ENCODE measurements at places on chromosomes 11 and 22. TPM values are rescaled to one million over a fixed set of nuclear protein-coding genes. Genes with fewer than 3 reads are reported as not detected.

GRCh38 chr11:27718346-27718862 is 18.1 kb upstream of the BDNF start:
- DNase-seq = peak; percentile 10

The SAA4 gene
- not detected for polyA plus RNA-seq

The VSIG2 gene
- 5.0 TPM for polyA plus RNA-seq

GRCh38 chr11:73009972-73010371 is 132.1 kb downstream of the FCHSD2 start:
- DNase-seq = no peak

- no peak for DNase-seq
Observed at GRCh38 chr11:132008226-132008625, 637.8 kb downstream of the NTM start.

DNA sequence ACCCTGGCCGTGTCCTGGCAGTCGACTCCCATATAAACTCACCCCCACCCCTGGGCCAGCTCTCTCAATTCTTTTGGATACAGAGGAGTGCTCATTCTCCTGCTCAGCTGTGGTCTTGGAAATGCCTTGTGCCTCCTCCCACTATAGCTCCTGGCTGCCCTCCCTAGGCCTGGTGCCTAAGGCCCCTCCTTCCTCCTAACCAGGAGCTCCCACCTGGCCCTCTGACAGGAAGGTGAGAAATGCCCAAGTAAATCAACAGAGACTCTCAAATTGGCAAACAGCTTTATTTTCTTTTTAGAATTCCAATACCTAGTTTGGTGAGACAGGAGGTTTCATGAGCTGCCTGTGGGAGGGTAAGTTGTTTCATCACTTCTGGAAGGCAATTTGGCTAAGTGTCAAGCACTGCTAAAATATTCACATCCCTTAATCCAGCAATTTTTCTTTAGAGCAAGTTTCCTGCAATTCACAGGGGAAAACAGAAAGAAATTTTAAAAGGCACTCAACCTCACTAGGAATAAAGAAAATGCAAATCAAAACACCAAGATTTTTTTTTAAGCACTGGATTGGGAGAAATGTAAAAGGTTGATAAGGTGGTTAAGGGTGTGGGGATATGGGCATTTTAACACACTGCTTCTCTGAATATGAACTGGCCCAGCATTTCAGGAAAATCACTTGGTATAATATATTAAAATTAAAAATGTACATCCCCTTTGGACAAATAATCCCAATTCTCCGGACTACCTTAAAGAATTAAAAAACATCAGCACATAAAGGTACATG is 209.7 kb upstream of the ARHGAP20 start:
- DNase-seq = no peak

GRCh38 chr11:75319035-75319877 is 32.2 kb downstream of the ARRB1 start:
- DNase-seq = no peak

The VSIG10L2 gene
- polyA plus RNA-seq = not detected

The CCDC188 gene
- 2.7 TPM for polyA plus RNA-seq

DNA sequence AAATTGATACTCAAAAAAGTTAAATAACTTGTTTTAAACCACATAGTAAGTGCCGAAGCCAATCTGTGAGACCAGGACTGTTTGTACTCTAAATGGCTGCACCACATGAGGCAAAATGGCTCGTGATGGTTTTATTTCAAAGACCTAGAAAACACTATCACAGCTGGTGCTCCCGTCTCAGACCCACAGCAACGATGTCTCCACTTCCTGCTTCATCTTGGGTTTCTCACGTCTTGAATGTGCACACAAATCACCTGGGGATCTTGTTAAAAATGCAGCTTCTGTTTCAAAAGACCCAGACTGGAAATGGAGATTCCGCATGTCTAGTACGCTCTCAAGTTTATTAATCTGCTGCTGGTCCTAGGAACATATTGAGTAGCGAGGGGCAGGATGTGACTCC is 1.2 kb downstream of the CD3E start:
- DNase-seq = no peak

DNA sequence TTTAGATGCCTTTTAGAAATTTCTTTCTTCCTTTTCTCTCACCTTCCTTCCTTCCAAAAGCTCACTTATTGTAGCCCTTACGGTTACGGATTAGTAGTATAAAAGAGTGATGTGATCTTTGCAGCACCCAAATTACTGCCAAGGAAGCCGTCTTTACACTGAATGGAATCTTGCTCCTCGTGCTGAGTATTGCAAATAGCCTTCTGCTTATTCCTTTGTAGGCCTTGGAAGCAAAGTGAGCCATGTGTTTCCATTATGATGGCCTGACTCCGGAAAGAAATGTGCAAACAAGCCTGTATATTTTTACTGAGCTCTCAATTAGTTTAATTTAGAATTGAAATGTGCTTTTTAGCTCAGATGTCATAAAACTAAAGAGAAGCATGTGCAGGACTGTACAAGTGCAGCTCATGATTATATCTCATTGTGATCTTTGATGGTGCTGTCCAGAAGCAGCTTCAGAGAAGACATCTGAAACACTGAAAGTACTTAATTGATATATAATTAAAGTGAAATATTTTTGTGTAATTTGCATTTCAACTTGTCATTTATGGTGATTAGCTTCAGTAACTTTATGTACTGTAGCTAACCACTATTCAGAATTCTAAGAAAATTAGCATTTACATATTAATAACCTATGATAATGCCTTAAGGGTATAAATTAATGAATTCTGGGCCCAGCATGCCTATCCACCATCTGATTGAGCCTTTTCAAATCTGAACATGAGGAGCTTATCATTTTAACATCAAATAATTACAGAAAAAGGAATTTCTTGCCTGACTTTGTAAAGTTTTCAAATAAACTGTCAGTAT is 129.3 kb downstream of the GRIA4 start:
- no peak for DNase-seq

GRCh38 chr11:44589301-44589700 is 23.8 kb downstream of the CD82 start:
- no peak for DNase-seq

The SYT7 gene
- polyA plus RNA-seq = 12.1 TPM

The PNPLA5 gene
- polyA plus RNA-seq = not detected

The SUN2 gene
- 66.5 TPM for polyA plus RNA-seq

GRCh38 chr11:74751303-74751702 is 2.7 kb downstream of the RNF169 start:
- DNase-seq = no peak

DNA sequence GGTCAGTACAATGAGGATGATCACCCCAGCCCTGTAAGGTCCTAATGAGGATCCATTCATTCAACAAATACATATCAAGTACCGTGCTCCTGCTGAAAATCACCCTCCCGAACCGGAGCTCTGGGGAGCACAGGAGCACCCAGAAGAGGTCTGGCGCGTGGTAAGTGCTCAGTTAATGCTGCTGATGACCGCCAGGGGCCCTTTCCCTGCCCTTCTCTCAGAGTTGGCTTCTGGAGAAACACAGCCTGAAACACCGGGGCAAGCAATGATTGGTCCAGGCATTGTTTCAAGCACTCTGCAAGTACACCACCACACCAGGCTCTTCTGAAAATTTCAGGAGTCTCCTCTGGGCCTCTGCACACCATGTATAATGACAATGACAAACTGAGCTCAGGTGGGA is 3.8 kb upstream of the CCDC86 start:
- no peak for DNase-seq

DNA sequence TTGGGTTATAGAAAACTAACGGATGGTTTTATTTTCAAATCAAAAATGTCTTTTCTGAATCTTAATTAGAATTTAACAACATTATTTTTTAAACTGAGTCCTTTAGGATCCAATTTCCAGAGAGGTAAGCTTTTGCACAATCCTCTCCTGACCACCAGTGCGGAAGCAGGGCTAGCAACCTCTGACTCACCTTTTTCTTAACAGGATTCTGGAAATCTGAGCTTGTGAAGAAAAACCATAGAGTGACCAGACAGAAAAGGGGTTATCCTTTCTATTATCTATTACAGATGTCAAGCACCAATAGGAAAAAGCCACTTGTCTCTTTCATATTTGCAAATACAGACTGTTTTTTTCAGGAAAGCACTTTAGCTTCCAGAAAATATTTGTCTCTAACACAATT is 25.3 kb downstream of the ALG9 start:
- no peak for DNase-seq

The MMP27 gene
- polyA plus RNA-seq = 0.24 TPM

The OR4A16 gene
- polyA plus RNA-seq = 0.04 TPM

- DNase-seq = peak; percentile 30
Observed at GRCh38 chr11:27355575-27356104, 7.4 kb downstream of the CCDC34 start.

The SDHD gene
- 146 TPM for polyA plus RNA-seq

DNA sequence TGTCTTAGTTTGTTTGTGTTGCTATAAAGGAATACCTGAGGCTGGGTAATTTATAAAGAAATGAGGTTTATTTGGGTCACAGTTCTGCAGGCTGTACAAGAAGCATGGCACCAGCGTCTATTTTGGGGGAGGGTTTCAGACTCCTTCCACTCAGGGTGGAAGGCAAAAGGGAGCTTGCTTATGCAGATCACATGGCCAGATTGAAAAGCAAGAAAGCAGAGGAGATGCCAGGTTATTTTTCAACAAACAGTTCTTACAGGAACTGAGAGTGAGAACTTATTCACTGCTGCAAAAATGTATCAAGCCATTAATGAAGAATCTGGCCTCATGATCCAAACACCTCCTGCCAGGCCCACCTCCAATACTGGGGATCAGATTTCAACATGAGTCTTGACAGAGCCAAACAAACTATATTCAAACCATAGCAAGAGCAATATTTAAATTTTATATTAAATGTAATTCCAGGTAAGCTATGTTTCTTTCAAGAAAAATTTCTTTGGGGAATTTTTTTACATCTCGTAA is 66.9 kb downstream of the NXPE2 start:
- DNase-seq = no peak

The TRIM51 gene
- not detected for polyA plus RNA-seq

GRCh38 chr11:133047036-133047770 is 485.1 kb downstream of the OPCML start:
- no peak for DNase-seq

The POGLUT3 gene
- polyA plus RNA-seq = 22.7 TPM

DNA sequence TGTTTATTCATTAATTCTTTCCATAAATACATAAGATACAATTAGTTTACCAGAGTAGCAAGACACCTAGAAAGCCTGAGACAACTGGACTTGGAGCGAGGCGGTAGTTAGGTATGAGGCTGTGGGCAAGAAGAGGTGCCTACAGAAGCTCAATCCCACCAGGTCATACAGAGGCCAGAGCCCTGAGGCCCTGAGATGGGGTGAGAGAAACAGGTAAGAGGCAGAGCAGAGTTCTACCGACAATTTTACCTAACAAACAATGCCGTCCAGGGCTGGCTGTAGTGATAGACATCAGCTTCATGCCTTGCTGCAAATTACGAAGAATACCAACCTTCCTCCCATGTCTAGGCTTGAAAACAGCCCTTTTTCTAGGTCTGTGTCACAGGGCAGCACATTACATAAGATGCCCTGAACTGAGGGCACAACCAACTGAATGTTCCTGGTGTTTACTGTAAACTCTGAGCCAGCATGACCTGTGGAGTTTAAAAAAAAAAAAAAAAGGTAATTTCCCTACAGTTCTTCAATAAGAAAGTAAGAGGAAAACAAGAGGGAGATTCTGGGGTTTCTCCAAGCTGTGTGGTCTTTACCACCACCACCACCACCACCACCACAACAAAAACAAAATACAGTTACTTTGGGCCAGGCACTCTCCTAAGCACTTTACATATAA is 105.8 kb downstream of the GAB2 start:
- no peak for DNase-seq

GRCh38 chr22:42905217-42905616 is 48.1 kb upstream of the ARFGAP3 start:
- DNase-seq = no peak

- no peak for DNase-seq
Observed at GRCh38 chr22:29964776-29965175, 81.8 kb downstream of the MTMR3 start.

The KRTAP5-8 gene
- 0.09 TPM for polyA plus RNA-seq

GRCh38 chr11:65560555-65561418 is 2.6 kb upstream of the LTBP3 start:
- DNase-seq = peak; percentile 41

DNA sequence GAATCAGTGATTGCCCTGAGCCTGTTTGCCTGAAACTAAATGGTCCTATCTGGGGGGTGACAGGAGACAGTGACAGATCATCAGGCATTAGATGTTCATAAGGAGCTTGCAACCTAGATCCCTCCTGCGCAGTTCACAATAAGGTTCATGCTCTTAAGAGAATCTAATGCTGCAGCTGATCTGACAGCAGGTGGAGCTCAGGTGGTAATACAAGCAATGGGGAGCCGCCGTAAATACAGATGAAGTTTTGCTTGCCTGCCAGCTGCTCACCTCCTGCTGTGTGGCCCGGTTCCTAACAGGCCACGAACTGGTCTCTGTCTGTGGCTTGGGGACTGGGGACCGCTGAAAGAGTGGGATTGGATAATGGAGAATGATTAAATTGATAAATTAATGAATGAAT is 14.0 kb downstream of the NOX4 start:
- peak; percentile 36 for DNase-seq

The CASP5 gene
- 15.2 TPM for polyA plus RNA-seq

The IZUMO1R gene
- 0.06 TPM for polyA plus RNA-seq

The TTC12 gene
- polyA plus RNA-seq = 17.6 TPM

The KRTAP5-1 gene
- 3.0 TPM for polyA plus RNA-seq

DNA sequence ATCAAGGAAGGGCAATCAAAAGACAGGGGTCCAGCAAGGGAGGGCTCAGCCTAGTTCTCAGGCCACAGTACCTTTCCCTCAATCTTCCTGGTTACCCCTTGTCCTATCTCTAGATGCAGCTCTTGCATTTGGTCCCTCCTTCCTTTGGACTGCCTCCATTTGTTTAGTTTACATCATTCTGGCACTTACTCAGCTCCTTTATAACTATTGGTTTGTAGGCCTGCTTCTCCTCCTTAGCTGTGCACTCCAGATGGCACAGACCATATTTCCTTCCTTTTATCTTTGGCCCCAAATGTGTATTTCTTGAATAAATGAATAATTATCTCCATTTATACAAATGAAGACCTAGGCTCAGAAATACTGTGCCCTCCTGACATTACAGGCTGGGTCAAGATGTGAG is 92.3 kb upstream of the AMOTL1 start:
- DNase-seq = no peak

GRCh38 chr11:29025001-29025400 is 916.8 kb downstream of the METTL15 start:
- no peak for DNase-seq

- no peak for DNase-seq
Observed at GRCh38 chr11:73384872-73385689, 8.9 kb downstream of the RELT start.

The CARD18 gene
- not detected for polyA plus RNA-seq

The DCDC1 gene
- polyA plus RNA-seq = 1.2 TPM

Measured in large intestine (tissue), 12 donors.